ENCODE measurements at places on chromosomes 13 and 19.

- no peak for DNase-seq
These were observed 24.4 kb downstream of the UBAC2 start for GRCh38 chr13:99225078-99225477.

- DNase-seq, result no peak
These were observed 92.0 kb downstream of the NHLRC3 start for GRCh38 chr13:39130301-39130700.

GRCh38 chr19:48907671-48908070 lies 7.6 kb downstream of the NUCB1 start:
- DNase-seq, result no peak

DNA sequence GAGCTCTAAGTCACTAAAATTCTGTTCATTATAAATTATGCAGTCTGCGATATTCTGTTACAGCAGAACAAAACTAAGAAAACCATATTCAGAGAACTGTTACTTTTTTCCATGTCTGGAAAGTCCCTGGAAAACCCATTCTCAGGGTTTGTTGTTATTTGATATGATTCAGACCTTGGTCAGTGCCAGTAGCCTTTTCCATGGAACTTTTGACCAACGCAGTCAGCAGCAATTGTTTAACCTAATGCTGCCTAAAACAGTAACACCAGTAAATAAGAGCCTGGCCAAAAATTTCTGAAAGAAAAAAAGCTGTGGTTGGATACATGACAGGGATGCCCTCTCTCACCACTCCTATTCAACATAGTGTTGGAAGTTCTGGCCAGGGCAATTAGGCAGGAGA lies 402.7 kb downstream of the TBC1D4 start:
- no peak for DNase-seq

- DNase-seq, result no peak
These were observed 2.0 kb upstream of the ARHGAP45 start for GRCh38 chr19:1064661-1065605.

DNA sequence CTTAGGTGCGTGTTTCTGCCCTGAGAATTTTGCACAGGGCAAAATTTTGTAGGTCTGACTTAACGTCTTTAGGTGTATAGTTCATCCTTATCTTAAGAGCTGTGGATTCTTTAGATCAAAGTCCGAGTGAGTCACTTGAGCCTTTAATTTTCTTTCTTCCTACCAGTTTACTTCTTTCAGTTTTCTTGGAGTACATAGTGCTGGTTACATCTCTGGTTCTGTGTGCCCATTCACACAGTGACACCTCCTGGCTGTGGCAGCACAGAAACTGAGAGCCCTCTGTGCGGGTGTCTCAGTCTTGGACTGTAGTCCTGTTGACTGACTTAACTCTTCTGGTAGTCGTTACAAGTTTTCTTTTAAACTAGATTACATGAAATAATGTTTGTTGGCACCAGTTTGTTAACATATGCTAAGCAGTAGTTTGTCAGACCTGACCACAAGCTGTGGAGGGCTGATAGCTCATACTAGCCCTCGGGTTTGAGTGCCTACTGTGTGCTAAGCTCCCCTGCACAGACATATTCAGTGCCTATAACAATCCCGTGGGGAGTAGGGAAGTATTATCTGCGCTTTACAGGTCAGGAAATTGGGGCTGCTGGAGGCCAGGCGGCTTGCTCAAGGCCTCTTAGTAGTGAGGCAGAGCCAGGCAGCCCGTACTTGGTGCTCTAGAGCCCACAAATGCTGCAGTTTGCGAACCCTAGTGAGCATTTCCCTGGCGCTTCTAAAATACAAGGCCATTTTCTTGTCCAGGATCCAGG lies 1.6 kb downstream of the GATAD2A start:
- DNase-seq, result no peak

DNA sequence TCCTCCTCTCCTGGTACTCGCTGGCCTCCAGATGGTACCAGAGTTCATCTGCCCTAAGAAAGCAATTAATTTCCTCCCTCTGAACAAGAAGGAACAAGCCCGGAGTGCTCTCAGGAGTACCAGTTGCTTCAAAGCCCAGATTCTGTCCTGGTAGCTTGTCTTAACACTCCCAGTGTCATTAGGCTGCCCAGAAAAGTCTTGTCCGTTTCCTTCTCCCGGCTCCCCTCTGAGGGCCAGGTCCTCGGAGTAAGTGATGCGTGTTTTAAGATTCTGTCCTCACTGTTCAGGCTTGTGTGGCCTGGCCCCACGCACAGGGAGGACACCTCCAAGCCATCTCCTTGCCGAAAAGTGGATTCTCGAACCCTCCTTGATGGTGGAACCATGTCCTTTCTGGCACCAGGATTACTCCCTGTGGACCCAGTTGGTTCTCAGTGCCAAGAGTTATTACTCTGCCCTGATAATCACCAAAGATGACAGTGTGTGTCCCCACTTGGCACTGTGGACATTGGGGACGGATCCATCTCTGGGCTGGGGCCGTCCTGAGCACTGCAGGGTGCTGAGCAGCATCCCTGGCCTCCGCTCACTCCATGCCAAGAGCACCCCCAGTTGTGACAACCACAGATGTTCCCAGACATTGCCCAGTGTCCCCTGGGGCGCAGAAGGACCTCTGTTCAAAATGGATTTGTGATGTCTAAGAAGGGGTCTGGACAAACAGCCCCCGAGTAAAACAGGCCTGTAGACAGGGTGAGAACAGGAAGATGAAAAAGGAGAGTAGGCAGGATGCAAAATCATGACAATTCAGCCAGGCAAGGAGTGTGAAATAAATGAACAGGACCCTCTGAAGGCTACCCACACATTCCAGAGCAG lies 52.4 kb downstream of the RFX2 start:
- DNase-seq, result peak; percentile 49

DNA sequence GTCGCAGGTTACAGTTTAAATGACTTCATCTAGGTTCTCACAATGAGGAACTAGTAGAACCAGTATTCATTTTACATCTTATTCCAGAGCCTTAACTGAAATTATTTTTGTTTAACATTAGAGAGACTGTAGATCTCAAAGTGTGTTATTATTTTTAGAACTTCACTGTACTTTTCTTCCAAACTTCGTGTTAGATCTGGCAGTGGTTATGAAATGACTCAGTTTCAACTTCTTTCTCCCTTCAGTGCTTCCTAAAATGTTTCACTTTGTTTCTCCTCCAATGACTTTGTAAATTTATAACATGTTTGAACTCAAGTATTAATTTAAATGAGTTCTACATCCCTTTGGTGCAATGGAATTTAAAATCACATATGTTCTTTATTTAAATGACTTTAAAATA lies 139.3 kb downstream of the PCDH9 start:
- no peak for DNase-seq

Measured in type B pancreatic cell (in vitro differentiated cells).